Left kidney (tissue), 8 donors: ENCODE measurements at places on chromosomes 4 and X.

DNA sequence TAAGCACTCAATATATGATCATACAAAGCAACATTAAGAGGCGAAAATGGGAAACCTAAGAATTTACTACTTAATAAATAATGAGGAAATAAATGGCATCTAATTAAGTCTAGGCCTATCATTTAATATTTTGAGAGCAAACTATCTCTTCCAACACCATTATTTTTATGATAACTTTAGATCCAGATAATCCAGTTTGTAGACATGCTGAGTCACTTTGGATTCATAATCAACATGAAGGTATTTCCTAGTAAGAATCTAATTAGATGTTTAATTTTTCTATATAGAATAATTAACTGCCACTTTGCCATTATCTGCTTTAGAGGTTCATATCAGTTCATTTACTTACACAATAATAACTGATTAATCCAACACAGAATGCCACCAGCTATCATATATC, 336.2 kb downstream of the INPP4B start:
- DNase-seq: no peak

DNA sequence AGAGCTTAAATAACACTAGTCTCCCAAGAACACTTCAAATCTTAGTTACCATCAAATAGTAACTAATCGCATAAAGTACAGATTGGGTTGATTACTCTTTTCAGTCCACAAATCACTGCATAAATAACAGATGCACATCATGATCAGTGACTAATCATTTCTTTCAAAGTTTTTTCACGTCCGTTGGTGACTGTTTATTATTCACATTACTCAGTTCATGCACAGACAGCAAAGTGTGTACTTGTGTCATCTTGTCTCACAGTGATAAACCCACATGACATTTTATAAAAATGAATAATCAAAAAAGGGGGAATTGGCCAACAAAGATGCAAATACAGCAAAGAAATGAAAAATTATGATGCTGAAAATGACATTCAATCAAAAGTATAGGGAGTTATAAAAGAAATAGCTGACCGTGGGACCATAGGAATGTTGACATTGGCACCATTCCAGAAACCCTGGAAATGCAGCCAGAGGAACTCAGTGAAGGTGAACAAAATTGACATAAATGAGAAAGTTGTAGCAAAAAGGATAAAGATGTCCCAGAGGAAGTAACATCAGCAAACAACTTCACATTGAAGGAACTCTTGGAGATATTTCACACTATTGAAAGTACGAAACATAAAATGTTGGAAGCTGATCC, 161.5 kb downstream of the SOX3 start:
- no peak for DNase-seq

DNA sequence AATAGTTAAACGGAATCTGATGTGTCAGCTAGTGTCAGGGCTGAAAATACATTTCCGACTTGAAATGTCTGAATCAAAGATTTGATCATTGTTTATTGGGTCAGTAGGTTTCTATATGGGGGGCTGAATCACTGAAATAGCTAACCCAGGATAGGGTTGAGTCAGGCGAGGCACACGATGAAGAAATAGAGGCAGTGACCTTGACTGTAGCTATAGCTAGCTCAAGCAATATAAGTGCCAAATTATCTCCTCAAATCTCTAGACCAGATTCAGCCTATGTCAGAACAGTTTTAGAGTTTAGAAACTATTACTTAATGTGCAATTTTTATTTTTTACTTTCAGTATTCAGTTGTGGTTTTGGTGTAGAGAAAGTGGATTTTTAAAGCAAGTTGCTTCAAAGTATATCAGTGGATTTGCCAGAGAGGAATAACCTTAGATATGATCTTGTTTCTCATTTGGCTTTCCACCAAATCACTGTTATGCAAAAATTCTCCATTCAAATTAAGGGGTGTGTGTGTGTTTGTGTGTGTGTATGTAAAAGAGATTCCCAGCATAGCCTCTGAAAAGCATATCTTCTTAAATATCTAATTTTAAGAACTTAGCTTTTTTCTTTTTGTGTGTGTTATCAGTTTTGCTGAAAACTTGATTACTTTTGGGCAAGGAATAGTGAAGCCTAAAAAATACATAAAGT, 100.3 kb upstream of the RPL34 start:
- DNase-seq: no peak

- DNase-seq: no peak
These were observed 26.8 kb upstream of the FMR1 start for GRCh38 chrX:147884958-147885357.

- no peak for DNase-seq
These were observed 3.0 kb upstream of the ARMCX4 start for GRCh38 chrX:101482296-101482695.
